ENCODE measurements at places on chromosomes 7 and 10.

- DNase-seq = peak; percentile 94
Observed at GRCh38 chr10:95814011-95814727, 58.2 kb downstream of the ENTPD1 start.

DNA sequence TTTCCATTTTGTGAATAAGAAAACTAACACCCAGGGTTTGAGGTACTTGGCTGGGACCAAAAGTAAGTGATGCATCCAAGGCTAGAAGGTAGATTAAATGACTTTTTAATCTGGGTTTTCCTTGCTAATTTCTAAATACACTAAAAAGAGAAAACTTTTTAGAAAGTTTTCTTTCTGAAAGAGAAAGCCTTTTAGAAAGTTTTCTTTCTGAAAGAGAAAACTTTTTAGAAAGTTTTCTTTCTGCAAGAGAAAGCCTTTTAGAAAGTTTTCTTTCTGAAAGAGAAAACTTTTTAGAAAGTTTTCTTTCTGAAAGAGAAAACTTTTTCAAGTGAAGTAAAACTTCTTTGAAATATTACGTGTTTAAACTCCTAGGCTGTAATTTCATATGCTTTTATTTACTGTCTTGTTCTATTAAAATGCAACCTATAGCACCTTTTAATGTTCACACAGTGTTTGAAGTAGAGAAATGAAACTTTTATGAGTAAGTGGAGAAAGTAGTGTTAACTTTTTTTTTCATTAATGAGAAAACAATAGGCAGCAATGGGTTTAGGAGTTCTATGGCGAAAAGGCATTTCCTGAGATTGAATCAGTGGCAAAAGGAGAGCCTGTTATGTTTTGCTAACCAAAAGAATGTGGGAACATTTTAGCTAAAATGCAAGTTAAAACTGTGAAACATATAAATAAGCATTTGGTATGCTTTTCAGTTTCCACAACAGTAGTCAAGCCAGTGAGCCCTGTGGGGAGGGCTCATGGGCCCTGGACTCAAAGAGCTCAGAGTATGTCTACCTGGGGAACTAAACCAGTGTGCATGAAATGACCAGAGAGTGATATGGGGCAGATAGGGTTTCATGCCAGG is 103.7 kb downstream of the RBM20 start:
- peak; percentile 59 for DNase-seq

DNA sequence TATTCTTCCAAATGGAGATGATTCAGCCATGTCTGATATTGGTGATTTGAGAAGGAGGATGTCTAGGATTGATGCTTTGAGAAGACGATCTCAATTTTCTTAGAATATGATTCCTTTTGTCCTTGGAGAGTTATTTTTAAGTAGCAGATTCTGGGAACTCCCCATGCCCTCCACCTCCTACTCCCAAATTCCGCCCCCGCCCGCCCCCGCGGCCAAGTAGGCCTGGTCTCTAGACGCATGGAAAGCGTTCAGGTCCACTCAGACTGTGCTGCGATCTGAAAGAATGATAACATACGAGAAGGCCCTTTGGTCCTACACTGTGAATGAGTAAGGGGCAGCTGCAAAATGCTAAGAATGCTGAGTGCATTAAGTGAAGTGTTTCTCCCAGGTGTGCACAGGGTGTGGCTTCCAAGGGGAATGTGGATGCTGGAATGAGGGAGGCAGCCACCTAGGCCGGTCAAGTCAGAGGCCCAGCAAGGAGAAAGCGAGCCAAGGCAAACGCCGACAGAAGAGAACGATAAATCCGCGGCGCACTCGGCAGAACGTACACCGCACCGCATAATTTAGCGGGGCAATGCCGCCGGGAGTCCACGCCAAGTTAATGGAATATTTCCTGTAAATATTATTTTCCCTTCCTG is 142.3 kb downstream of the PRPF18 start:
- no peak for DNase-seq

DNA sequence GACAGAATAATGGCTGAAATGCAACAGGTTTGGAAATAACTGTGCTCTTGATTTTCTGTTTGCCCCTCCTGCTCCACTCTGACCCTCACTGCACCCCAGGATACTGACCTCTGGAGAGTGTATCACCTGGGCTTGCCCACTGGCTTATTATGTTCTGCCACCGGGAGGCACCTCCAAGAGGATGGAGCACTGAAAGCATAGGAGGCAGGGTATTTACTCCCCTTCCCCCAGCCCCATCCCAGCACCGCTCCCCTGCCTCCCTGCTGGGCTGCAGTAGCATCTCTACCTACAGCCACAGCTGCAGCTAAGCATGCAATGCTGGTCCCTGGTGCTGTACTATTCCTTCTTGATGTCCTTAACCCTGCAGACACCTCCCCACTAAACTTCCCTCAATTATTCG is 26.4 kb downstream of the RAB11FIP2 start:
- no peak for DNase-seq

DNA sequence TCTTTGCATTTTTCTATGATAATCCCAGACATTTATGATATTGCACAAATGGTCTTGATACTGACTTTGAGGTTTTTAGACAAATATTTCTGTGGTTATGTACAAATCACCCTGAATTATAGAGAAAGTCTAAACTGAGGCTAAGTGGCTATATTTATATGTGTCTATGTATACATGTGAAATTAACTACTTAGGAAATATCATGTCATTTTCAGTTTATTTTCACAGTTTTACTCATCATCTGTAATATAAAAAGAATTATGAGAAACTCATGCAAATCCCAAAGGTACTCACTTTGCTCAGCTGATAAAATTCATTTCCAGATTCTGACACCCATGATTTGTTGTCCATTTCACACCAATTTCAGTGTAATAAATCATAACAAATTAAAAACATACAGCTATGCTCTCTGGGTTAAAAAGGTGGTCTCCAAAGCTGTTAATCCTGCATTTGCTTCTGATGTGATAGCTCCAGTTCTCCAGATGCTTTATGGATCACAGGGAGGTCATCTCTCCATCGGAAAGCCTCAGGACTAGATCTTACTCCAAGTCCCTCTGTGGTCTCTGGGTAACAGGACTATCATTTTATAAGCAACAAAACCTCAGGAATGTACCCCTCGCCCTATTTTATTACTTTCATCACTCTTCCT is 673.9 kb downstream of the PARD3 start:
- DNase-seq = no peak

GRCh38 chr7:66732439-66732838 is 8.1 kb upstream of the RABGEF1 start:
- no peak for DNase-seq
